NCI-H2081 treated with DMSO at 0.1 percent for 48 hours (cell line): ENCODE measurements at places on chromosomes 16 and 17.

DNA sequence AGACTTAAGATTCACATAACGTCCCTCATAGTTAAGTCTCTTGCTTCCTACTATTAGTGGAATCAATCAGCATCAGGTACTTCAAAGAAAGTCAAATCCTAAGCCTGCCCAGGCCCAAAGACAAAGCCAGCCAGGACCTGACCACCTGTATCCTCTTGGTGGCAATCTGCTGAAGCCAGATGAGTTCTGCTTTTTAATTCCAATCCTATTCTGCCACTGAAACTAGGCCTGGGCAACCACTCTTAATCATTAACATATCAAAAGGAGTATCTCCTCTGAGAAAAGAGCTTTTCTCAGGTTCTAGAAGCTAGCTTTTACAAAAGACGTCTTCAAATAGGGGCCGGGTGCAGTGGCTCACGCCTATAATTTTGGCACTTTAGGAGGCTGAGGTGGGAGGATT, 15.1 kb upstream of the GLG1 start:
- DNase-seq, result no peak

- no peak for DNase-seq
These were observed 22.4 kb downstream of the CES1 start for GRCh38 chr16:55810451-55810961.

DNA sequence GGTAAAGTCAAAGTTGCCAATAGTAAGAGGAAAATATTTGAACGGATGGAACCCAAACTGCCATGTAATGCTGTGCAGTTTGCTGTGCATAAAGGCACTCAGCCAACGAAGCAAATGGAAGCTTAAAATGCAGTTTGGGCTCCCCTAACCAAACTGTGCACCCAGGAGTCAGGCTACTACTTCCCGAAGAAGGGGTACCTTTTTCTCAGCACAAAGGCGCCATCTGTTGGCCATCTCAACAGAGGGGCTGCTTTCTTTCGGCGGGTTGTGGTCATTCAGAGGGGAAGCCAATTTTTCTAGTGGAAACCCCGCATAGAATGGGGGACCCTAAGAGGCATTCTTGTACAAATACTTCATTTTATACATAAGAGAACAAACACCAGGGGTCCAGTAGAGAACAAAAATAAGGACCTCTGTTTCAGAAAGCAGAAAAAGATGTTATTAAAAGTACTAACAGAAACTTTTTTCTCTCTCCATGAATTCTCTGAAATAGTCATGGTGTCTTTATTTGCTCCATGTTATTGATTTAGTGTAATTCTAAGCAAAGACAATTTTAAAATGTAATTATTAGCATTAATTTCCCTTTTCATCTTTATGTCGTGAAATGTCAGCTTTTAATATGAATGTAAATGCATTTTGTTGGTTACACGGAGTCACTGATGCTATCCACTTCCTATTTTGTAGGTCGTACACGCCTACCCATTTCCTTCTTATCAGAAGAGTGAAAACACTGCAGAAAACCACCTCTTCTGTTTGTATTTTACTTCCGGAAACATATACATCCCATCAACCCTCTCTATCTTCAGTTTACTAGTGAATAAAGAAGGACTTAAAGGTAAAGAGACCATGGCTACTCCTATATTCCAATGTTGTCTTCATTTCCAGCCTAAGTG, 453.3 kb downstream of the KCNJ2 start:
- peak; percentile 21 for DNase-seq

GRCh38 chr17:77963441-77963840, 4.9 kb downstream of the TNRC6C start:
- no peak for DNase-seq

GRCh38 chr16:68078701-68079375, 6.3 kb upstream of the NFATC3 start:
- DNase-seq, result no peak

GRCh38 chr17:51908841-51909537, 249.5 kb downstream of the CA10 start:
- DNase-seq, result no peak

- no peak for DNase-seq
These were observed 512.4 kb upstream of the CDH11 start for GRCh38 chr16:65634291-65634690.

DNA sequence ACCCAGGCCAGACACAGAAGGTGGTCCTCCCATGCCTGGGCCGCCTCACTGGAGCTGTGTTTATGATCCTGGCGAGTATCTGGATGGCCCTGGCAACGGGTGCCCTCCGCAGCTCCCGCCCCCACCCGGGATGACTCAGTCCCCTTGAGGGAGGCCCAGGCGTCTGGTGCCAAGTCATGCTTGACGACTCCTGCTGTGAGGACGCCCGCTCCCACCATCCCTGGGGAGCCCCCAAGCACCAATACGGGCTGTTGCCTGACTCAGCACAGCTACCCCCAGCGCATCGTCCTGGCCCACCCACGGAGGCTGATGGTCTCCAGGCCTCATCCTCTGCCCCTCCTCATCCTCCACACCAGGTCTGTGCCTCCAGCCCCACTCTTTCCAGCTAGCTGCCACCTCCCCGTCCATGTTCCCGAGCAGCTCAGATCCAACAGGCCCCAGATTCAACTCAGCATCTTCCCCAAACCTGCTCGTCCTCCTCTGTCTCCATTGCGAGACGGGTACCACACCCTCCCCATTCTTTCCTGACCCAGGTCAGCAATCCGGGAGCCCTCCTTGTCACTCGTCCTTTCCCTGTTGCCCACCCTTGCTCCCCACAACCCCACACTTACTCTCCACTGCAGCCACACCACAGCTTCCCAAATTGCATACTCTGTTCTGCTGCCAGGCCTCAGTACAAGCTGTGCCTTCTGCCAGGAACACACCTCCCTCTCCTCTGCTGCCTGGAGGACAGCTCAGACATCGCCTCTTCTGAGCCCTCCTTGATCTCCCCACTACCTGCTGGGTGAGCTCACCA, 2.6 kb downstream of the CAMKK1 start:
- DNase-seq, result no peak

DNA sequence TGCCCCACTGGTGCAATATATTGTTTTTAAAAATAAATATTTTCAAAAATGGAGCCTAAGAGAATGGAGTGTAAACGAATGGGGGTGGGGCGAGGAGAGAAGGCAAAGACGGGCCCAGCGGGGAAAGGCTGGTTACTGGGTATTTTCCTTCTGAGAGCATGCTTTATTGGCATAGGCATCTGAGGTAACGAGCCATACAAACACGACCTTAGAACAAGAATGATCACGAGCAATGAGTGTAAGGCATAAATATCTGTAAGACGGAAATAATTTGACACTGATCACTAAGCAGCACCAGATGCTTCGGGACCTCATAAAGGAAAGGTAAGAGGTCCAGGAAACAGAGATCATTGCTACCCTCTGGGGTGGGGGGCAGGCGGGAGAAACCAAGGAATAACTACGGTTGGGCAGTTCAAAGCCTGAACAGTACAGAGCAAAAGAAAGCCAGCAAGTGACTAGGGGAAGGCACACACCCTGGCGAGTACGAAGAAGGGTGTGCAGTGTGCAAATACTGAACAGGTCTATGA, 959 bp downstream of the SSH2 start:
- no peak for DNase-seq

DNA sequence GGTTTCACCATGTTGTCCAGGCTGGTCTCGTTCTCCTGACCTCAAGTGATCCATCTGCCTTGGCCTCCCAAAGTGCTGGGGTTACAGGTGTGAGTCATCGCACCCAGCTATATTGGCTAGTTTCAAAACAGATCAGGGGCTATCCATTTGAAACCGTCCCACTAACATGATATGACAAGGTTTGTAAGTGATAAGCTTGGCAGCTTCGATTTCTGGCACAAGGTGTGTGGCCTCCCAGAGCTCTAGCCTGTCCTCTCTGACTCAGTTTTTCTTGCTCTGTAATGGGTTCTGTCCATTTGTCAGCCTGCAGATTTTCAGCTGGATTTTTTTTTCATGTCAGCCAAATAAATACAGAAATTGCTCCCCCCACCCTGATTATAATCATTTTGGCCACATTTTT, 31.8 kb upstream of the TENT4B start:
- no peak for DNase-seq

DNA sequence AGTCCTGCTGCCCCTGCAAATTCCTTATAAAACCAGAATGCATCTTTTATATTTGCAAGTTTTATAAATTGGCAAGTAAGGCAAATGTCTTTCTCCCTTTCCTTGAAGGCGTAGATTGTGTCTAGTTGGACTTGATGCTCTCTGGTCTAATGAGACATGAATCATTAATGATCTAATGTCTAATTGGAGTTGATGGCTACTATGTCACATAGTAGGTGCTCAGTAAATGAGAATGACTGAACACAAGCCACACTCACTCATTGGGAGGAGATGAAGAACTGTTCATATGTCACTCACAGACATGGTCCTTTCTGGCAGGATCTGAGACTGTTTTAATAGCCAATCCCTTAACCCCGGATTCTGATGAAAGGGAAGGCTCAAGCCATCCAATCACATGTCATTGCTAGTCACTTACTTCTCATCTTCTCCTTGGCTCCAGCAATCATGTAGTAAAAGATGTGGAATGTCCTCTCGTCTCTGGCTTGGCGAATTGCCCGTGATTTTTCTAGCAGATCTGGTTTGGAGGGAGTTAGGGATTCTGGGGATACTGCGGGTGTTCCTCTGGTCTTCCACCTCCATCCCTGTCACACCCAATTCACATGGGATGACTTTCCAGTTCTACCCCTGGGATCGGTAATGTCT, 81.0 kb downstream of the MYH11 start:
- DNase-seq, result no peak

GRCh38 chr16:1610899-1611632, 806 bp downstream of the IFT140 start:
- DNase-seq, result no peak

DNA sequence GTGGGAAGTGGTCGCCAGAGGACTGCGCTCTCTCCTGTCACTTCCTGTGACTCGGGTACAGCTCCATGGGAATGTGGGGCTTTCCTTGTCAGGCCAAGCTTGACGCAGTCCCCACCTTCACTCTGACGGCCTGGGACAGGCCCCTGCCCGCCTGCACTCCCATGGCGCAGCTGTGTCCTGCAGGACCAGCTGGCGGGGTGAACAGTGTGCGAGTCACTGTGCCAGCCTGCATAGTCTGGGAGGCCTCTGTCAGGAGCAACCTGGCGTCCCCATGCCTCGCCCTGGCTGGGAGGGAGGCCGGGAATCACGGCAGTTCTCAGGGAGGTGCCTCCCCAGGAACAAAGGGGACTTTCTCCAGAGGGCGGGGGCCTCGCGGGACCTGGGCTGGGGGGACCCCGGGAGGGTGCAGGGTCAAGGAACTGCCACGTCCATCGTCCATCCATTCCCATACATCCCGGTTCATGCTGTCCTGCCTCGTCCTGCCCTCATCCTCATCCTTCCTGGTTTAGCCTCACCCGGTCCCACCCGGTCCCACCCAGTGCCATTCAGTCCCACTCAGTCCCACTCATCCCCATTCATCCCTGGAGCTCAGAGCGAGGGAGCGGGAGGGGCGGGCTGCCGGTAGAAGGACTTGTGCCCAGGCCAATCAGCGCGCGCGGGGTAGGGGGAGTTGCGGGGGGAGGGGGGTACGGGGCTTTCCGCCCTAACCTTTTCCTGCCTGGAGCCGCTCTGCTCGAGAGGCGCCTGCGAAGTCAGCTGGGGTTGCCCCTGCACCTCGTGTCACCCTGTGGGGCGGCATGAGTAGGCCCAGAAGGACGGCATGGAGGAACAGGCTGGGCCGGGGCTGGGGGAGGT, 13.4 kb downstream of the FLYWCH1 start:
- no peak for DNase-seq

GRCh38 chr17:27554152-27554551, 76.8 kb upstream of the LGALS9 start:
- no peak for DNase-seq

DNA sequence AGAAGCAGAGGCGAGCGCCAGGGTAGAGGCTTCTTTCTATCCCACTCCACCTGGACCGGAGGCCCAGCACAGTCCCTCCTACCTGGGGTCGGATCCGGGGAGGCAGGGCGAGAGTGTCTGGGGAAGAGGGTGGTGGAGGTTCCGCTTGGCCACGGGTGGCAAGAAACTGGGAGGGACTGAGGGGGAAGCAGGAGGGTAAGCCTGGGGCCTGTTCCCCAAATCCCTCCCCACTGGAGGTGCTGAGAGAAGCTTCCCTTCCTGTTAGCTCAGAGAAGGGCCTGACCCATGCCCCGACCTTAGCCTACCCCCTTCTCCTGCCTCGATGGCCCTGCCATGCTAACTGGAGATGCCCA, 1.8 kb upstream of the TPPP3 start:
- no peak for DNase-seq

DNA sequence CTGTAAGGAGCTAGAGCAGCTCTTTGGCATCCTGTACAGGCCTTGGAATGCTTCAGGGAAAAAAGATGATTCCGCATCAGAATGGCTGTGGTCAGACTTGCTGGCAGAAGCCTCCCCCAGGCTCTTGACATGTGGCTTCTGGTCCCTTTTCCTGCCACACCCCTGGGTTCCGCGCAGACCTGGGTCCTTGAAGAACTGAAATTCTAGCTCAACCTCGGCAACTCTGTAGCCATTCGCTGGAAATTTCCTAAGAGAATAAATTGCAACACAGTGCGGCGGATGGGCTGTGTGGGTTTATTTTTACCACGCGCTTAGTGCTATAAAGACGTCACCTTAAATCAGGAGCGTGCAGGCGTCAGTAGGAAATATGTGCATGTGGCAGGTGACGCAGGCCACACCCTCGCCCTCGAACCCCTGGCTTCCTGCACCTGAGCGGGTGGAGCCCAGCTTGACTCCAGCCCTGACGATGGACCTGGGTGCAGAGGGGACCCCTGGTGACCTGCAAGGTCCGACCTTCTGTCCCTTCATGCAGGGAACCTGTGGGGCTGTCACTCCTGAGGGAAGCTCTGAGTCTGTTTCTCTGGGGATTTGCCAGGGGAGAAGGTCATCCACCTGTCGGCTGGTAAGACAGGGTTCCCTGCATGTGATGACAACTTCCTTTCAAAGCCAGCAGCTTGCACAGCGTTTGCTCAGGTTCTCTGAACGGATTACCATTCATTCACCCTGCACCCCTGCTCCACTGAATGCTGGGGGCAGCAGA, 46.3 kb downstream of the METRNL start:
- DNase-seq, result no peak

DNA sequence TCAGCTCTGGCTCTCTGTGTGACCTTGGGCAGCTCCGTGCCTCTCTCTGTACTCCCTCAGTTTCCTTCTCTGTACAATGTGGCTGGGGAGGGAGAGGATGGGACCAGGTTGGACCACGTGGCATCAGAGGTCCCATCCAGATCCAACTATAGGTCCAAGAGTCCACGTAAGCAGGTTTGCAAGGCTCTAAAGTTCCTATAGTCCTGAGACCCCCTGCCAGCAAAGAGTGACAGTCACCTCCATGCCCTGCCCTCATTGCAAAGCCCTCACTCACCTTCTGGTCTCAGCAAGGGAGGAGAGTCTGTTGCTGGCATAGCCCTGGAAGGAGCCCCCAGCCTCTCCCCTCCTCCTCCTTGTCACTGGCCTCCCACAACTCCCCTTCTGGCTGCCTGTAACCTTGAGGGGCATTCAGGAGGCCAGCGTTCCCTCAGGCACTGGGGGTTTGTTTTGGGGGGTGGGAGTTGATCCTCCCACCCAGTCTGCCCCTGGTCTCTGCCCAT, 6.1 kb upstream of the DRC7 start:
- DNase-seq, result no peak

DNA sequence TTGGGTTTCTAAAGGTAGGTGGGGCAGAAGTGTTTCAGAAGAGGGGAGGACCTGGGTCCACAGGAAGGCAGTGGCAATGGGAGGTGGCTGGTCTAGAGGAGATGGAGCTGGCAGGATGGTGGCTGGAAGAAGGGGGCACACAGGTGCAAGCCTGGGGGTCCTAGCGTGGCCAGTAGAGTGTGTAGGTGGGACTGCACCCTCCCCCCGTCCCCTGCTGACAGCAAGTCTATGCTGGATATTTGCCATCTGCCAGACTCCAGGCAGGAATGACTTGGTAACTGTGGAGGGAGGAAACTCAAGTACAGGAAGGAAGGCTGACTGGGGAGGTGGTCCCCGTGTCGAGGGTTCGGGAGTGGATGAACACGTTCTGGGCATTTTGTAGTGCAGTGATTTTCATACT, 8.6 kb downstream of the MED9 start:
- no peak for DNase-seq
